Right kidney (tissue), 9 donors: ENCODE measurements at places on chromosomes 1 and 21.

GRCh38 chr21:29055080-29055479 lies 18.4 kb downstream of the CCT8 start:
- no peak for DNase-seq

- DNase-seq: no peak
These were observed 71.3 kb downstream of the RPE65 start for GRCh38 chr1:68378296-68379084.

- DNase-seq: no peak
These were observed 82.2 kb upstream of the DIRAS3 start for GRCh38 chr1:68132426-68133130.

DNA sequence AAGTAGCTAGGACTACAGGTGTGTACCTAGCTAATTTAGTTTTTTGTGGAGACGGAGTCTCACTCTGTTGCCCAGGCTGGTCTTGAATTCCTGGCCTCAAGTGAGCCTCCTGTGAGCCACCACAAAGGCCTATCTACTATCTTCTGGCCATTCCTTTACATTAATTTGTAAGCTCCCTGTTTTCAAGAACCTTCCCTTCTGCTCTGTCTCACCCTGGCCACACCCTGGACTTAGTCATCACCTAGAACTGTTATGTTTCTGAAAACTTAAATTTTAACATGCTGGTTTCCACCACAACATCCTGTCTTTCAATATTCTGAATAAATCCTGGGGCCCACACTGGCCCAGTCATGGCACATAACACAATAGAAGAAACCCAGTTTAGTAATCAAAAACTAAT lies 4.9 kb upstream of the B4GALT3 start:
- no peak for DNase-seq

DNA sequence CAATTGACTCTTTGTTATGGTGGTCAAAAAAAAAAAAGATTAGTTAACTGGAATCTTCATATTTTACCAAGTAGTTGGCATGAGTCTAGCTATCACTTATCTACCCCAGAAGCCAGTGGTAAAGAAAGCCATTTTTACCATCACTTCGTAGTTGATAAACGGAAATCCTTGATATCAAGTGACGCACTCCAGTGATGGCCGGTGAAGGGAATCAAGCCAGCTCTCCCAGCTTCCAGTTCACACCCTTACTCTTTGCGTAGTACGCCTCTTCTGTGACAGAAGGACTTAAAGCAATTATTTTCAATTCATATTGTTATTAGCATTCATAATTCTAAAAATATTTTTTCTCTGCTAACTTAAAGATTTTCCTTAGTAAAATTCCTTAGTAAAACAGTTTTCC lies 447.9 kb downstream of the GPATCH2 start:
- no peak for DNase-seq

- DNase-seq: no peak
These were observed 91.2 kb downstream of the ATP6V1G3 start for GRCh38 chr1:198449261-198449660.

- peak; percentile 28 for DNase-seq
These were observed 23.1 kb upstream of the ERI3 start for GRCh38 chr1:44377925-44378784.

GRCh38 chr1:92968138-92969032 lies 7.1 kb upstream of the DIPK1A start:
- DNase-seq: no peak

- DNase-seq: no peak
These were observed 60.2 kb downstream of the NIBAN1 start for GRCh38 chr1:184914149-184914548.

DNA sequence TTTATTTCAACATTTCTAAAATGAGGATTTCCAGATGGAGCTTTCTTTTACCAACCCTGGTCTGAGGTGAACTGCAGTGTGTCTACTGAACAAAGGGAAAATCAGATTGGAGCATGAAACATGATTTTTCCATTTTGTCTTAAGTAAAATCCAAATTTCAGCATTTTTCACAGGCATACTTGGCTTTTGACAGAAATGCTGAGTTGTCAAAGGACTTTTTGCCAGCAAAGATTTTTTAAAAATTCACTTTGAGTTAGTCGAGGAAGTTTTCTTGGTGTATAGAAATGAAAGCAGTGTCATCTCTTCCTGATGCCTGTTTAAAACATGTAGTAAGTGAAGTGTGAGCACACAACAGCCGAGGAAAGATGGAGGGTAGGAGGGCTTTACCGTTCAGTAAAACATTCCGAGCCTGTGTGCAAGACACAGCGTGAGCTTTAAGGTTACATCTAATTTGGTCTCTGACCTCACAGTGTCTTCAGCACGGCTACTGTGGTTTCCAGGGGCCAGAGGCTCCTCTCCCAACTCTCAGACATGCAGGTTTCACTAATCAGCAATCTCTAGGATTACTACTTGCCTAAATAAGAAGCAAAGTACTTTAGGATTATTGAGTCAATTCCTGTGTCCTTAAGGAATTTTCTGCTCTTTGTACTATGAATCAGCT lies 45.9 kb downstream of the SAMD13 start:
- no peak for DNase-seq

GRCh38 chr1:181647314-181648035 lies 164.2 kb downstream of the CACNA1E start:
- no peak for DNase-seq

- peak; percentile 65 for DNase-seq
These were observed 433 bp upstream of the DMBX1 start for GRCh38 chr1:46489169-46489637.

- DNase-seq: no peak
These were observed 35.0 kb downstream of the INKA2 start for GRCh38 chr1:111704240-111704639.

DNA sequence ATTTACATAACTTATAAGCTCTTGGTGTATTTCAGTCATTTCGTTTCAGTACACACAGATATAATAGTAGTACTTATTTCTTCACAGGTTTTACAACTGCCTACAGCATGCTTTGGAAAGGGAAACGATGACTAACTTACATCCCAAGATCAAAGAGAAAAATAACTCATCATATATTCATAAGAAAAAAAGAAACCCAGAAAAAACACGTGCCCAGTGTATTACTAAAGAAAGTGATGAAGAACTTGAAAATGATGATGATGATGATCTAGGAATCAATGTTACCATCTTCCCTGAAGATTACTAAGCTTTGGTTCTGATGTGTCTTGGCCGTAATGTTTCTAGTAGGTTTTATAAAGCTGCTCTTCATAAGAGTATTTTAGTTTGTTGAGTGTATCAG lies 30.9 kb downstream of the TYW3 start:
- no peak for DNase-seq

- no peak for DNase-seq
These were observed 36.2 kb downstream of the CAMK2N1 start for GRCh38 chr1:20449735-20450311.

- no peak for DNase-seq
These were observed 107.3 kb downstream of the TOMM20 start for GRCh38 chr1:235021321-235021720.

- no peak for DNase-seq
These were observed 134.8 kb downstream of the PBX1 start for GRCh38 chr1:164693564-164694359.

DNA sequence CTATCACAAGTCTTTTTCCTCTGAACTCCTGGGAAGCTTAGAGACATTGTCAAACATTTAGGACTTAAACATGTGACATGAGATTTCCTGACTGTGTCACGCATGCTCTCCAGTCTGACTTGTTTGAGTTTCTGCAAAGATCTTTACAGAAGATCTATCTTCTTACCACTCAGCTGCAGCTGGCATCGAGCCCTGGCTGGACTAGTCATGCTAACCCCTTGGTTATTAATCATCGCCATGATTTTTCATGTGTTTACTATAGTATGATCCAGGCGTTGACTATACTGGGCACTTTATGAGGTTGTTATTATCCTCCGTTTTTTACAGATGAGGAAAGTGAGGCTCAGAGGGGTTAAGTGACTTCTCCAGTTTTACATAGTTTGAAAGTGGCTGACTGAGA lies 18.1 kb upstream of the IRF2BP2 start:
- DNase-seq: no peak

DNA sequence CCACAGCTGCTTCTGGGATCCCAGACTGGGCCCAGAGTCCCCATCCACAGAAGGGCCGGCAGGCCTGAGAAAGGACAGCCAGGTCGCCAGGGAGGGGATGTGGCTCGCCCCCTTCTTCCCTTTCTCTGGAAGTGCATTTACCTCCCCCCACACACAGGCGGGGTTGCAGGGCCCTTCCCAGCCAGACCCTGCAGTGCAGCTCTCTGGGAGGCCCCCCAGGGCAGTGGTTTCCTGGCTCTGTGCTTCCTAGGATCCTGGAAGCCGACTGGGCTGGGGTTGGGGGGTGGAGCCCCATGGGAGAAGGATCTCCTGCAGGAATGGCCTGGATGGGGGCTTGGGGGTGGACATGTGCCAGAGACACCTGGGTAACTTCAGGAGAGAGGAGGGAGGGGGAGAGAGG lies 4.2 kb upstream of the COL6A1 start:
- no peak for DNase-seq

DNA sequence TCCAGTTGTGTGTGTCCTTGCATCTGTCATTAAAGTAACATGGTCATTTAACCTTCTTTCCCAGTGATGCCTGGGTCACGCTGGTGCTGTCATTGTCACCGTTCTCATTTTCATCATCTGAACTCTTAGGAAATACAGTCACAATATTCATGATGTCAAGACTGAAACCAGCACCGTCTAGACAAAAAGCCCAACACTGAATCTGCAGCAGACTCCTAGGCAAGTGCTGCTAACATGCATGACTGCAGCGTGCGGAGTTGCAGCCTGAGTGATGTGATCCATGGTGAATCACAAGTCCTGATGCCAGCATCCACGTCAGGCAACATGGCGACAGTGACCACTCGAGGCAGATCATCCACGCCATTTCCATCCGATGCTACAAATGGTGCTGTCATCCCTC lies 37.6 kb downstream of the MRPL37 start:
- DNase-seq: no peak

DNA sequence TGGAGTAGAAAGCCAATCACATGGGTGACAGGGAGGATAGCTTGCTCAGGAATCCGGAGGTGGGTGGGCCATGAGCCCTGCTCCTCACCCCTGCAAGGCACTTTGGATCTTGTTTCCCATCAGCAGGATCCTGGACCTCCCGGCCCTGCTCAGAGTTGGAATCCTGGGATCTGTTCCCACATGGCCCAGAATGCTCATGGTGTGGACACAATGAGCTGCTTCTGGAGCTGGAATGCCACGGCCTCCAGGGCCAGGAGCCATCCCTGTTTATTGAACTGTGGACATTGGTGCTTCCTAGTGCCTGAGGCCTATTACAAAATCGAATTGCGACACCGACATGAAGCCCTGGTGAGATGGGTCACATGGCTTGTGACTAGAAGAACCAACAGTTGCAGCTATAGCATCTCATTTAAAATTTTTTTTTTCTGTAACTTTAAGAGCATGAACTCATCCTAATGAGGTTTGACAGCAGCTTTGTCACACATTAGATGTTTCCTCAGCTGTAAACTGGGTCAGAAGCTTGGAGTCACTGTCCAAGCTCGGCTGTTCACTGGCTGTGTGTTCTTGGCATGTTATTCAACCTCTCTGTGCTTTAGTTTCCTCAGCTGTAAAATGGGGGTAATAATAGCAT lies 40.4 kb upstream of the GOLT1A start:
- no peak for DNase-seq

DNA sequence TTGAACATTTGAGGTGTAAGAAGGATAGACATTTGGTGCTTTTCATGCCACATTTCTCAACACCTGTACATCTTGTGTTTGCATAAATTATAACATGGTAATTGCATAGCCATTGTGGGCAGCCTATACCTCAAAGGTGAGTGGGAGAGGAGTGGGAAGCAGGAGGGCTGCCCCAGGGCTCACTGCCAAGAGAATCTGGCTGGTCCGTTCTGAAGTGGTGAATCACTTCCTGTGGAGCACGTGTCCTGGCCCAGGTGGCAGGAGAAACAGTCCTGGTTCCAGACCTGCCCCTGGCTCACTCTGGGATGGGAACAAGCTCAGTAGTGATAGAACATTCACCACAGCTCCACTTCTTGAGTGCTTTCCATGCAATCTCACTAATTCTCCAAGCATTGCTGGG lies 11.6 kb upstream of the OLFML2B start:
- DNase-seq: no peak

DNA sequence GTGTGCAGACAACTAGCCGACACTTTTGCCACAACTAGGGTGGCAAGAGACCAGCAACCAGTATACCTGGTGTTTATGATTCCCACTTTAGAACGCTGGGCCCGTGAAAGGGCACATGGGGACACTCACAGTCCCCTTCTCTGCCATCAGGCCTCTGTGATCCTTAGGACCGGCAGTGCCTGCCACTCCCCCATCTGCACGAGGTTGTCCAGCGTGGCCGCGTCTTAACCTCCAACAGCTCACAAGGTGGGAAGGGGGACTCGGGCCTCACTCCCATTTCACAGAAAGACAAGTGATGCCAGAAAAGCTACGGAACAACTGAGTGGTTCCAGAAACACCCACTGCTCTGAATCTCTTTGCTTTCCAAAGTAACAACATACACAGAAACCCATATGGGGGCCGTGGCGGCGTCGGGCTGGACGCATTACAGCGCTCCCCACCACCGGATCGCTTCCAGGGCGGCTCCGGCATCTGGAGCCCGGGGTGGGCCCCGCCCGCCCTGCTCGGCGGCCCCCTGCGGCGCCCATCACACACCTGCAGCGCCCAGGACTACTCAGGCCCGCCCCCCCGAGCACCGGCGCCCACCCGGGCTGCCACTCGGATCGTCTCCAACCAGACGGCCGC lies 1.0 kb downstream of the ZNF496 start:
- DNase-seq: no peak

DNA sequence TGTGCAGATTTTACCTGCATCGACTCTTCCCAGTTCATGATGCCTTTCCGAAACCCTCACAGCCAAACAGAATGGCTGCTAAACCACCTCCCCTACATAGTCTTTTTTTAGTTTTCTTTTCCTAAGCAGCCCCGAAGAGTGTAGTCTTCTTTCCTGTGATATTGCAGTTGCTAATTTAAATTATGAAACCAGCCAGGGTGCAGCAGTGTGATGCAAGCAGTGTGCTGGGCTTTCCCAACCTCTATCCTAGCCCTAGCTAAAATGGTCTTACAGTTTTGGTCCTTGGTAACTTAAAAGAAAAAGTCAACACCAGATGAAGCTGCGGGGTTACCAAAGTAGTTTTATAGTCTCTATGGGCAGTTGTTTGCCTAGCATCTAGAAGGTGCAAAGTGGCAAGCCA lies 82.0 kb upstream of the GCLM start:
- no peak for DNase-seq

DNA sequence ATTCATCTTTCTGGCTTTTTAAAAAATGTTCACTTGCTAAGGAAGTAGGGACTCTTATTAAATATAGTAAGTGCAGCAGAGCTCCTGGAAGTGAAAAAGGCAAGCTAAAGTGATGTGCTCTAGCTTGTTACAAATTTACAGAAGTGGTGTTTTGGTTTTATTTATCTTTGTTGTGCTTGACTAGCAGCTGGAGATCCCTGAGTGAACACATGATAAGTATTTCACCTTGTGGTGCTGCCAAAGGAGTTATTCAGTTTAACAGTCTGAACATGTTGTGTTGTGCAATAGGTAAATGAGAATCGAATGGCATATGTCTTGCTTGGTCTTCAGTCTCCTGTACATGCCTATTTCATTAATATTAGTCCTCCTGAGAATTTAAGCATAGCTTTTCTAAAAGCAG lies 315.7 kb downstream of the TPR start:
- DNase-seq: no peak
